ENCODE measurements at places on chromosomes 11 and 22. TPM values are rescaled to one million over a fixed set of nuclear protein-coding genes. Genes with fewer than 3 reads are reported as not detected.
A peak's percentile ranks its signal among the peaks of the same experiment; 100 is the strongest.

GRCh38 chr11:17607591-17608570, 60.8 kb downstream of the OTOG start:
- H3K27me3 ChIP-seq, result no peaks in the 10 kb centered on the region
- H3K27ac ChIP-seq, result no peak overlapping the region
- H3K4me3 ChIP-seq, result no peak overlapping the region
- H3K36me3 ChIP-seq, result no peaks in the 10 kb centered on the region

Gene SNX32
- polyA plus RNA-seq, result 0.02 TPM

Gene OR2AG1
- not detected for polyA plus RNA-seq

DNA sequence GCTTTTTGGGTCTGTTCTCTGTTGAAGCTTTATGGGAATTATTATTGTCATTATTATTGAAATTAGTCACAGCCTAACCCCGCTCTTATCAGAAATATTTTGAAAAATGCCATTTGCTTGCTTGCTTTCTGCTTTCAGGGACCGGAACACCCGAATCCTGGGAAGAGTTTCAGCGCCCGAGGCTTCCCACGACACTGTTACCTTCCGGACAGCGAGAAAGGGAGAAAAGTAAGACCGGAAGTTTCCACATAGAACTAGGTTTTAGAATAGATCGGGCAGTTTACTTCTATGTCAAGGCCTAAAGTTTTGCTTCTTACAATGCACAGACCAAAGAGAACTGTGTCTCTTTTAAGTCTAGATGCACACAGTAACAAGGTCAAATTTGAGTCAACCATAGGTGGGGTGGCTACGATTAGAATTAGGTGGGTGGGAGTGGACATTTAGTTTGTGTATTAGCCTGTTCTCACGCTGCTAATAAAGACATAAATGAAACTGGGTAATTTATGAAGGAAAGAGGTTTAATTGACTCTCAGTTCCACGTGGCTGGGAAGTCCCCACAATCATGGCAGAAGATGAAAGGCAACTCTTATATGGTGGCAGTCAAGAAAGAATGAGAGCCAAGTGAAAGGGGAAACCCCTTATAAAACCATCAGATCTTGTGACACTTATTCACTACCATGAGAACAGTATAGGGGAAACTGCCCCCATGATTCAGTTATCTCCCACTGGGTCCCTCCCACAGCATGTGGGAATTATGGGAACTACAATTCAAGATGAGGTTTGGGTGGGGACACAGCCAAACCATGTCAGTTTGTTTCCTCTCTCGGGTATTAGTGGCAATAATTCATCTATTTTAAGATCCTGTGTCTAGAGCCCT, 12.9 kb downstream of the MPEG1 start:
- no peak overlapping the region for H3K27ac ChIP-seq
- H3K4me1 ChIP-seq, result peaks cover 15% of the 10 kb centered on the region
- no peak for DNase-seq
- no peak overlapping the region for H3K4me3 ChIP-seq
- no peaks in the 10 kb centered on the region for H3K27me3 ChIP-seq
- peaks cover 64% of the 10 kb centered on the region for H3K36me3 ChIP-seq

DNA sequence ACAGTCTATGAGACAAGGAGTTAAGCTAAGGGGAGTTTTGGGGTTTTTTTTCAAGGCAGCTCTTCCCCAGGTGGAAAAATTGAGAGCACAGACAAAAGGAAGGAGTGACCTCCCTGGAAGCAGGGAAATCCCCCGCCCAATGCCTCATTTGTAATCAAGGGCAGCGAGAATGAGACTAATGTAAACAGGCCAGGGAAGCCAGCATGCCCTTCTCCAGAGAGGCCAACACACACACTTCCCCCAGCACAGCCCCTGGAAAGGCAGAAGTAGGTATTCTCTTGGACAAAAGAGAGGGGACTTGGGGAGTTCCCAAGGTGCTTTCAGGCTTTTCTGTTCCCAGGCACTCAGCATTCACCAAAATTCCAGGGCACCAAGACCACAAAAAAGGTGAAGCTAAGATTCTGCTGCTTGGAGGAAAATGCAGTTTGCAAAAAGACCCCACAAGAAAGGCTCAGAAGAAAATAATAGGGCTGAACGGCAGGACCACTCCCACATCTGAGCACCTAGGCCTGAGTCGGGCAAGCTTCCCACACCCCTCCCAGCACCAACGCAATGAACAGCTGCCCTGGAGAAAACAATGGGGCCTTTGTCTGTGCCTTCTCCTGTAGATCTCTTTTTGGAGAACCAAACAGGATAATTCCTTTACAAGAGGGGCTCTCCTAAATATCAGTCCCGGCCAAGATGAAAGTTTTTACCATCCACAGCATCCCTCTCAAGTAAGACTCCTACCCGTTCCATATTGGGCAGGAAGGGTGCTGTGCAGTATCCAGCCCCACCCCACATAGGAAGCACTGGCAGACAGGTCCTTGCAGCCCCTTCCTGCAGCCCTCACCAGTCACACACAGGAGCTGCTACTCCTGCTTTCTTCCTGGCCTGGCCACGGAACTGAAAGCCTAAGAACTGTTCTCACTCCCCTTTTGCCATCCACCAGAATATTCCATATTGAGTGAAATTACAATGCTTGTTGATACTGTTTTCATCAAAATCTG, 70.7 kb upstream of the AKIP1 start:
- DNase-seq, result no peak
- H3K27me3 ChIP-seq, result no peaks in the 10 kb centered on the region
- no peaks in the 10 kb centered on the region for H3K36me3 ChIP-seq
- no peaks in the 10 kb centered on the region for H3K4me1 ChIP-seq

Gene STK33
- polyA plus RNA-seq, result 0.09 TPM

Gene GGTLC3
- polyA plus RNA-seq, result not detected

DNA sequence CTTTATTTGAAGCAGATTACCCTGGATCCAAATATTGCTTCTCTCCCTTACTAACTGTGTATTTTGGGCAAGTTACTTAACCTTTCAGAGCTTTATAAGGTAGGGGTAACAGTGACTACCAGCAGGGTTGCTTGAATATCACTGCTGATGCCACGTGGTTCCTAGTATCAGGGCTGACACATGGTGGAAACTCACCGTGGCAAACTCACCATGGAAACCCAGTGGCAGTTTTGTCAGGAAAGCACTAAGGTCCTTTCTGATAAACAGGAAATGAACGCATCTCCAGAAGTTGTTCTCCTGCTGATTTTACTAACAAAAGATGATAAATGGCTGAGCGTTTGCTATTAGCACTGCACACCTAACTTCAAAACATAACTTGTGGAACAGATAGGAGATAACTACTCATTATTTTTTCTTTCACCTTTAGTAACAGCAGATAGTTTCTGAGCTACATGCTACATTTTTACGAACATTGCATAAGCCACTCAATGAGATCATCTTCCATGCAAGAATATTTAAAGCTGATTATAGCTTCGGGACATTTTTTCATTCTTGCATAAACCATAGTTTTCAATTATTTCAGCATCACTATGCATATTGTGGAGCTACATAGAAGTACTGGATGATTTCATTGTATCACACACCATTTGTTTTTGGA, 59.7 kb upstream of the RAG2 start:
- H3K4me3 ChIP-seq, result no peak overlapping the region
- no peak for DNase-seq
- no peaks in the 10 kb centered on the region for H3K4me1 ChIP-seq

DNA sequence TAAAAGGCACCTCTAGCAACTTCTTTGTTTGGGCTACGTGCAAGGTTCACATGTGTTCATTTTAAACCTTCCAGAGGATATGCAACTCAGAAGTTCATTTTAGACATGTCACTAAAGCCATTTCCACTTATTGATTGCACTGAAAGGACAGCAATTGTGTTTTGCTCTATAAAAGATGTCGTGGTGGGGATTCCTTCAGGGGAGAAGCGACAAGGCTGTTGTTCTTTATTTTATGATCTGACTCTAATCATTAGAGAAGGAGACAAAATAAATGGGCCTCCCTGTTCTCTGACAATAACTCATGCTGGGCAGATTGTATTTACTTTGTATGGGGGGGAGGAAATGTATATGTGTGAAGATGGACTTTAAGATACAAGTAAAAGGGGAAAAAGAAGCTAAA, 370.1 kb upstream of the ARHGAP42 start:
- H3K27me3 ChIP-seq, result no peaks in the 10 kb centered on the region
- H3K4me3 ChIP-seq, result no peak overlapping the region
- no peak for DNase-seq
- H3K27ac ChIP-seq, result no peak overlapping the region
- H3K36me3 ChIP-seq, result no peaks in the 10 kb centered on the region
- no peaks in the 10 kb centered on the region for H3K4me1 ChIP-seq

DNA sequence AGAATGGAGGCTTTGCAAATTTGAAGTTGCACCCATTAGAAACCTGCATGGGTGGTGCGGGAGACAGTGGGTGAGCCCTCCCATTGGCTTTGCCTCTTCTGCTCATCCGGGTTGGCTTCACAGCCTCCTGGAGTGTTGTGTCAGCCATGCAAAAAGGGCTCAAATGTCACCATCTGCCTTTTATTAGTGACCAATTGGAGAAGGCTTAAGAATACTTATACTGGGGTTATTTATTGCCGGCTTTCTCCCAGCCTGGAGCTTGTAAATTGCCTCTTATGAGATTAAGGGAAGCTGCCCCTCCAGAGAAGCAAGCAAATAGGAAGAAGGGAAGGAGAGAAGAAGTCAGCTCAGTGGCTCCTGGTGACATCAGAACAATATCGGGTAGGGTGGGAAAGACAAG, 182.6 kb downstream of the ST3GAL4 start:
- no peaks in the 10 kb centered on the region for H3K4me1 ChIP-seq
- no peak overlapping the region for H3K4me3 ChIP-seq
- no peak for DNase-seq
- H3K27me3 ChIP-seq, result peaks cover 4% of the 10 kb centered on the region
- no peaks in the 10 kb centered on the region for H3K36me3 ChIP-seq

GRCh38 chr22:27802346-27803073, 954 bp upstream of the MN1 start:
- no peak overlapping the region for H3K27ac ChIP-seq
- no peaks in the 10 kb centered on the region for H3K27me3 ChIP-seq
- H3K36me3 ChIP-seq, result no peaks in the 10 kb centered on the region
- DNase-seq, result no peak
- peak overlapping the region; percentile 27 for H3K4me3 ChIP-seq

GRCh38 chr11:10459029-10459970, 4.2 kb downstream of the AMPD3 start:
- H3K4me1 ChIP-seq, result no peaks in the 10 kb centered on the region
- no peaks in the 10 kb centered on the region for H3K27me3 ChIP-seq
- no peak overlapping the region for H3K4me3 ChIP-seq
- no peaks in the 10 kb centered on the region for H3K36me3 ChIP-seq
- peak; percentile 36 for DNase-seq

DNA sequence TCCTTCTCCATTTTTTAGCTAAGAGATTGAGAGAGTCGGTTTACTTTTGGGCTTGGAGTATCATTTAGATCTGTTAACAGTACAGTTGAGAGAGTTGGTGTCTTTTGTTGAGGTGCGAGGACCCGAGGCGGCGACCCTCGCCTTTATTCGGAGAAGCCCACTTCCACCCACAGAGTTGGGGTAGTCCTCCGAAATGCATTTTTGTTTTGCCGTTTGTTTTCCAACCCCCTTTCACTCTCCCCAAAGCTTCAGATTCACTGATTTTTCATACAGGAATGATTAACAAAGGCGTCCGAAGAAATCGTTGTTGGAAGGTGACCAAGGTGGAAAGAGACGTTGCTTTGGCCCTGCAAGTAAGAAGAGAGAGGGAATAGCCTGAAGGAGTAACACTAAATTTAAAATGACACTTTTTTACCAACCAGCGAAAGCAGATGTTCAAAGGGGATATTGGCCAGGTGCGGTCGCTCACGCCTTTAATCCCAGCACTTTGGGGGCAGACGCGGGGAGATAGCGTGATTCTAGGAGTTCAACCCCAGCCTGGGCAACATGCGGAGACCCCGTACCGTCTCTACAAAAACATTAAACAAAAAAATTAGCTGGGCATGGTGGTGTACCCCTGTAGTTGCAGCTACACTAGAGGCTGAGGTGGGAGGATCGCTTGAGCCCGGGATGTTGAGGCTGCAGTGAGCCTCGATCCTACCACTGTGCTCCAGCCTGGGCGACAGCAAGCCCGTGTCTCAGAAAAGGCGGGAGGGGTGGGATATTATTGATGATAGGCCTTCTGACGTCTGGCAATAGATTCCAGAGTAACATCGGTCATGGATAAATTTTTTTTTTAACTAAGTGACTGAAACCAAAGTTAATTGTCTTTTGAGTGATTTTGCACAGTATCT, 899 bp upstream of the RAB30 start:
- DNase-seq, result no peak
- peaks cover 12% of the 10 kb centered on the region for H3K4me1 ChIP-seq
- peak overlapping the region; percentile 94 for H3K27ac ChIP-seq
- H3K36me3 ChIP-seq, result no peaks in the 10 kb centered on the region
- H3K4me3 ChIP-seq, result peak overlapping the region; percentile 98

Gene EXPH5
- polyA plus RNA-seq, result 2.3 TPM

GRCh38 chr11:108616549-108616948, 23.0 kb upstream of the EXPH5 start:
- no peaks in the 10 kb centered on the region for H3K4me1 ChIP-seq
- H3K27me3 ChIP-seq, result no peaks in the 10 kb centered on the region
- H3K27ac ChIP-seq, result no peak overlapping the region
- no peaks in the 10 kb centered on the region for H3K36me3 ChIP-seq
- no peak for DNase-seq
- H3K4me3 ChIP-seq, result no peak overlapping the region

DNA sequence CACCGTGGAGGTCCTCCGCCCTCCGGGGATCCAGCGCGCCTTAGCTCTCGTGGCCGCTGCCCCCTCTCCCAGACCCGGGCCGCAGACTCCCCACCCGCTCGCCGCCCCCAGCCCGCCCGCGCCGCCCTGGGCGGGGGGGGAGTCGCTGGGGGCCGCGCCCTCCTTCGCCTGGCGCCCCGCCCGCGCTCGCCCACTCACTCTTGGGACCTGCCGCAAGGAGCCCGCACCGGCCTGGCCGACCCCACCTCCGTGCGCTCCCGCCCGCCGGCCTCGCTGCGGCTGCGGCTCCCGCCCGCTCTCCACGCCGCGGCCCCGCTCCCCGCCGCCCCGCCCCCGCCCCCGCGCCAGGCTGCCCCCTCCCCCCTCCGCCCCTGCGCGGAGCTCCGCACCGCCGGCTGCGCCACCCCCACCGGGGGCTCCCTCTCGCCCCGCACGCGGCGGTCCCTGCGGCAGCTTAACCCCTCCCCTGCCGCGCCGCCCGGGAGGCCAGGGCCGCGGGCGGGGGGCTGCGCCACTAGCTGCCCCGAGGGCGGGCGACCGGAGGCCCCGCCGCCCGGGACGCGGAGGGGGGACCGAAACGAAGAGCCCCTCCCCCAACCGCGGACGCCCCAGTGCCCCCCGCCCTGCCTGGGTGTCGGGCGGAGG, 724 bp upstream of the RASGRP2 start:
- no peaks in the 10 kb centered on the region for H3K27me3 ChIP-seq
- no peak for DNase-seq
- H3K4me3 ChIP-seq, result peak overlapping the region; percentile 64
- H3K4me1 ChIP-seq, result peaks cover 20% of the 10 kb centered on the region
- H3K27ac ChIP-seq, result peak overlapping the region; percentile 88
- H3K36me3 ChIP-seq, result no peaks in the 10 kb centered on the region

- H3K27me3 ChIP-seq, result no peaks in the 10 kb centered on the region
- peaks cover 42% of the 10 kb centered on the region for H3K4me1 ChIP-seq
- peak overlapping the region; percentile 26 for H3K4me3 ChIP-seq
- H3K27ac ChIP-seq, result no peak overlapping the region
- H3K36me3 ChIP-seq, result no peaks in the 10 kb centered on the region
Observed at GRCh38 chr22:20956258-20957101, 10.6 kb upstream of the AIFM3 start.

GRCh38 chr11:113113801-113114704, 152.8 kb downstream of the NCAM1 start:
- no peak overlapping the region for H3K4me3 ChIP-seq
- no peaks in the 10 kb centered on the region for H3K36me3 ChIP-seq
- no peak overlapping the region for H3K27ac ChIP-seq
- peak; percentile 38 for DNase-seq

- H3K36me3 ChIP-seq, result no peaks in the 10 kb centered on the region
- peaks cover 10% of the 10 kb centered on the region for H3K4me1 ChIP-seq
- no peak for DNase-seq
- peaks cover 15% of the 10 kb centered on the region for H3K27me3 ChIP-seq
- no peak overlapping the region for H3K4me3 ChIP-seq
Observed at GRCh38 chr11:131373756-131374155, 3.3 kb downstream of the NTM start.
